ENCODE measurements at places on chromosomes 2 and 18.
A peak's percentile ranks its signal among the peaks of the same experiment; 100 is the strongest.

- no peak for DNase-seq
Measured at GRCh38 chr2:145137901-145138300, 618.0 kb upstream of the ZEB2 start.

DNA sequence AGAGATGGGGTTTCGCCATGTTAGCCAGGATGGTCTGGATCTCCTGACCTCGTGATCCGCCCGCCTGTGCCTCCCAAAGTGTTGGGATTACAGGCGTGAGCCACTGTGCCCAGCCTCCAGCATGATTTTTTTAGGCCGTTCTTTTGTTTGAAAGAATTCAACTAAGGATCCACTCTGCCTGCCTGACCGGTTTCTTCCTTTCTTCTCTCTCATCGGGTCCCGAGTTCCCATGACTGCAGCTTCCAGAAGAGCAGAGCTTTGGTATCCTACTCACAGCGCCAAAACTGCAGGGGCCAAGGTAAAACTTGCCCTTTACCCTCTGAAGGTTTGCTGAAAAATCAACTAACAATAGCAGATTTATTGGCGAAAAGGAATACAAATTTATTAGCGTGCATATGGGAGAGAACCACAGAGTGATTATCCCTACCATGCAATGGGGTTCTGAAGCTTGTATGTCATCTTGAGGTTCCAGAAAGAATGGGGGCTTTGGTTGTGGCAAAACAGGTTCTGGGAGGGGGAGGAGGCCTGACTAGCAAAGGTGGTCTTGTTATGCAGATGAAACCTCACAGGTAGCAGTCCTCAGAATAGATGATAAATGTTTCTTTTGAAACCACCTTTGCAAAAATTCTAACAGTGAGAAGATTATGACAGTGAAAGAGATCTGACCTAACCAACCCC is 87.0 kb upstream of the MSH6 start:
- DNase-seq: no peak

DNA sequence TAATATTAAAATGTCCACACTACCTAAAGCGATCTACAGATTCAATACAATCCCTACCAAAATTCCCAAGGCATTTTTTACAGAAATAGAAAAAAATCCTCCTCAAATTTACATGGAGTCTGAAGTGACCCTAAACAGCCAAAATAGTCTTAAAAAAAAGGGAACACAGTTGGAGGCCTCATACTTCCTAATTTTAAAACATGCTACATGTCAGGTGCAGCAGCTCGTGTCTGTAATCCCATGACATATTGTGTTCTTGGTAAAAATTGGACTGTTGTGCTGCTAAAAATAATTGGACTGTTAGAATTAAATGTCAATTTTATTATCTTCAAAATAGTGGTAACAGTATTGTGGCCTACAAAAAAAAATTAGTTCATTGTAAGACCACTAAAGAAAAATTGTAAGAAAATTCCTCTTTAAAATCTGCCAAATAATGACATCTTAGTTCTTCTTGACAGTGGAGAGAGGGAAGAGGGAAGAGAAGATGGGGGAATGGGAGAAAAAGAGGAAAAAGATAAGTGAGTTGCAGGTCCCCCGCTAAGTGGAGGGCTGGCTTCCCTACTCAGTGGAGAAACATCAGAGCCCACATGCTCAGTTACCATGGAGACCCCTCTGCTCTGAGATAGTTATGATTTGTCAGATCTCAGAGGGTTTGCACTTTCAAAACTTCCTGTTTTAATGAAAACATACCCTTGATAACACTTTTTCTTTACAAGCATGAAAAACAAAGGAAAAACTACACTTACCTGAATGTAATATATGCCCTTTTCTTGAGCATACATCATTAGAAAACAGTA is 46.5 kb downstream of the UNC50 start:
- DNase-seq: no peak

DNA sequence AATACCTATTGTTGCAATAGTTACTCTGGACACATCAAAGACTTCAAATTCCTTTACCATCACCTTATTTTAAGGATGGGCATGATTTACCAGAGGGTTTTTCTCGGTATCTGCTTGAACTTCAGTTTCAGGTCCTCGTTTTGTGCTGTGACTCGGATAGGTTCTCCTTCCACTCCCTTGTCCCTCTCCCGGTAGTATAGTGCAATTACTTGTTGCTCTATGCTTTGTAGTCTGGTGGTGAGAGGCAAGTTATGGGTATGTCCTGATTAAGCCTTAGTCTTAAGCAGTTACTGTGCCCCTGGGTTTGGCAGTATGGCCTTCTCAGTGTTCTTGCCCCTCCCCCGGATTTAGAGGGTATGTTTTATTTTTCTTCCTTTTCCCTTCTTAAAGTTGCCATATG is 96.6 kb downstream of the RHBDD1 start:
- no peak for DNase-seq

DNA sequence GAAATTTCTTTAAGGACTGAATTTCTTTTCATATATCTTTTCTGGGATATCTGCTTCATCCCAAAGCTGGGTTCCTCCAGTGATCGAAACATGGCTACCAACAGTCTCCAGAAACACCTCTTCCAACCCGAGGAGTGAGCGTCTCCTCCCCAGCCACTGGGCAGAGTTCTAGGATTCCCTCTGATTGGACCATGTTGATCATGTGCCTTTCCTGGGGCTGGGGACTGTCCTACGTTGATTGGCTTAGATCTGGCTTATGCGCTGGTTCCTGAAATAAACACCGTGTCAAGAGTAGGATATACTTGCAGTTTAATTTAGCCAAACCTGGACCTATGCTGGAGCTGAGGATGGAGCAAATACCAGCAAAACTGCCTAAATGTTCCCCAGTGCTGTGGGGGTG is 55.5 kb upstream of the SLC16A14 start:
- no peak for DNase-seq

GRCh38 chr18:47545613-47546012 is 294.2 kb upstream of the SKOR2 start:
- DNase-seq: no peak

DNA sequence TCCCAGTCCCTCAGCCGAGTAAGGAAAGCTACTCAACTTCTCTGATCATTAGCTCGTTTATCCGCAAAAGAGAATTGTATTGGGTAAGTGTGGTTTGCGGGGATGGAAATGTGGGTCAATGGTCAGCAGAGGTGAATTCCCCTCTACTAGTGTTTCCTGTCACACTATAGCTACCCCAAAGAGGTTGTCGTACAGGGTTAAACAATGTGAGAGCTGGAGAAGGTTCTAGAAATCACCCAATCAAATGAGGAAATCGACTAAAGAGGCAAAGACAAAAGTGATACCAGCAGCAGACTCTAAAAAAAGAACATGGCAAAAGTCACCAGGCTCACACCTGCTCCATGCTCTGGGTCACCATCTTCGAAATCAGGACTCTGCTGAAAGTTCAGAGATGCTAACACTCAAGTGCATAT is 144.7 kb upstream of the ITGA4 start:
- no peak for DNase-seq

GRCh38 chr2:196598846-196599245 is 40.7 kb upstream of the CCDC150 start:
- DNase-seq: peak; percentile 90

- DNase-seq: peak; percentile 45
Measured at GRCh38 chr18:48345596-48345995, 63.6 kb downstream of the ZBTB7C start.

DNA sequence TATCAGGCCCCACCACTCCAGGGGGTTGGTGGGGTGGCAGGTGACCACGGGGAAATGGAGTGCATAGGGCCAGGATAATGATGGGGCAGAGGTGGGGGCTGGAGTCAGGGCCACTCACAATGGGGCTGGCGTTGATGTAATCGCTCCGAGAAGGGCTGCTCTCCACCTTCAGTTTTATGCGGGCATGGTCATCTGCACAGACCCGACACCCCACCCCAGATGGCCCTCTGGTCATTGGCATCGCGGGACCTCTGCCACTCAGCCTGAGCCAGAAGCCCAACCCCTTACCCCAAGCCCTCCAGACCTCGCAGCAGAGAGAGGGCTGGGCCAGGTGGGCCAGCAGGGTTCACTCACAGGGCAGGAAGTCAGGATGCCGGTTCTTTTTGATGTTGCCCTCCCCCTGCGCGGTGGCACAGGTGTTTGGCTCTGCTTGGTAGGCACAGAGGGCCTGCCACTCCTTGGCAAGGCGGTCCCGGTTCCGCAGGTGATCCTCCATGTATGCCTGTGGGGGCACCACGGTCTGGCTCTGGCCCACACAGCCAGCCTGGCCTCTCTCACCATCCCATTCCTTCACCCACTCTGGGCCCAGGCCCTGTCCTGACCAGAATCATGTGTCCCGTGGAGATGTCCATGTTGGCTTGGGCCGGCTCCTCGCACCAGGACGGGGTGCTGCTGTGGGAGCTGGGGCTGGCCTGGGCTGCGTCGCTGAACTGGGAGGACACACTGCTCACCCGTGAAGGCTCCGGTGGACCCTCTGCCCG is 12.4 kb downstream of the PTPRN start:
- DNase-seq: no peak

DNA sequence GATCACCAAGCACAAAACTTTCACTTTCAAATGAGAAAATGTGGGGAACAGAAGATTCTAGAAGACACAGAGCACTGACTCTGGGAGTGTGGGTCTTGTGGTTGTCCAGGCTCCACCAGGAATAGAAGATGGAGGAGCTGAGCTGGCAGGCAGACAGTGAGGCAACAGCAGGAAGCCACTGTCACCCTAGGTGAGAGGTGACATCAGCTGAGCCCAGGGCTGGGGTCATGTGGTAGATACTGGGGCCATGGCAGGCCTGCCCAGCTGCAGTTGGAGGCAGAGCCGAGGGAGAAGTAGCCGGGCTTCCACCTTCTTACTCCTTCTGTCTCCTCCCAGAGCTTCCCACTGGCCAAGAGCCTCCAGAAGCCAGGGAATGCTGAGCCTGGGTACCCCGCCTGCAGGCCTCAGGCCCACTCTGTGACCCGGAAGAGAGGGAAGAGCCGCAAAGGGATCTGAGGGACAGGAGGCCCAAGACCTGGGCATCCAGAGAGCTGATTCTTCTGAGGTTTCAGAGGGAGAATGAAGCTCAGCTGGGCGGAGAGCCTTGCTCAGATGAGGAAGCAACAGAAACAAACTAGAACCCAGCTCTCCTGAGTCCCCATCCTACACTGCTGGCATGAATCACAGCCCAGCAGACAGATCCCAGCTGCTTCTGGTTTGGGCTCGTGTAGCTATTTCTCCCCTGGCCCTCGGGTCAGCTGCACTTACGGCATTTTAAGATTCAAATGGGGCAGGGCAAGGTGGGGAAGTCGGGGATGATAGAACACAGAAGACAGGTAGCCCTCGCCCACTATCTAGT is 39.8 kb upstream of the ASAP2 start:
- no peak for DNase-seq

GRCh38 chr2:238900511-238900910 is 52.6 kb downstream of the TWIST2 start:
- DNase-seq: peak; percentile 73

GRCh38 chr2:28364610-28365009 is 28.0 kb upstream of the FOSL2 start:
- peak; percentile 71 for DNase-seq

DNA sequence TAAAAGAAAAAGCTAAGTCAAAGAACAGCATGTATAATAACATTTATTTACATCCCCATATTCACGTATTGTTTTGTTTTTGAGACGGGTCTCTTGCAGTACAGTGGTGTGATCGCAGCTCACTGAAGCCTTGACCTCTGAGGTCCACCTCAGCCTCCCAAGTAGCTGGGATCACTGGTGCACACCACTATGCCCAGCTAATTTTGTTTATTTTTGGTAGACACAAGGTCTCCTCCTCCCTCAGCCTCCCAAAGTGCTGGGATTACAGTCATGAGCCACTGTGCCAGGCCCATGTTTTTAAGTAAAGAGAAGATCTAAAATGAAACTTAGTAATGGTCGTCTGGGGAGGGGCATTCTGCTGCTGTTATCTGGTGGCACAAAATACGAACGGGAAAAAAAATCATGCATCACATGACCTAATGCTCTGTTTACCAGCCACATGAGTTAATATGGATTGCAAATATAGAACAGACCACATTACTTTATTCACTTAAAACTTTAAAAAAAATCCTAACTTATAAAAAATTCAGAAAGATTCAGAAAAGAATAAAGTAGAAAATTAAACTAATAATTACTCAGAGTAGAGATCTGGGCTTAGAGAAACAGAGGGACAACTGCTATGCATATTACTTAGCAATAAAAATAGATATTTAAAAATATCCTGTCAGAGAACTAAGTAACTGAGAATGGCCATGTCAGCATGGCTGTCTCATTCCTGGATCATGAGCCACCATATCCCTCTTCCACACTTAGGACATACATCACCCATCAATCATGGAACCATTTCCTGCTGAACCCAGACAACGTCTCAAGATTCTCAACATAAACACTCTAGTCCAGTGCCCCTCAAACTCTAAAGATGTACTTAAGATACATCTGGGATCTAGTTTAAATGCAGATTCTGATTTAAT is 7.3 kb downstream of the MMADHC start:
- peak; percentile 84 for DNase-seq

DNA sequence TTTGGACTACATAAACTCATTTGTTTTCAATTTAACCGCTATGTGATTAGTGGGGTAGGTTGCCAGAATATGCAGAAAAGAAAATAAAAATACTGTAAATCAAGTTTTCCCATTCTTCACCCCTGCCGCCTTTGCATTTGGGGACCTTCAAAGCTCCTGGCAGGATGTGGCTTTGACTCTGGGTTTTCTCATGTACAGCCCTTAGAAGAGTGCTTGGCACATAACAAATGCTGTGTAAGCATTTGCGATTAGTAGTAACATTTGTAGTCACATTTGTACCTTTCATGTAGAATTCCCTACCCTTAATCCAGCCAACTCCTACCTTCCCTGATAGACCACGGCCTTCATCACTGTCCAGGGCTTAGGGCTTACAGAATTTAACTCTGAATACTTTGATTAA is 262.6 kb downstream of the MREG start:
- no peak for DNase-seq

- DNase-seq: peak; percentile 67
Measured at GRCh38 chr2:129888896-129889295, 90.6 kb upstream of the RAB6C start.
